ENCODE measurements at places on chromosomes 5 and 9.

GRCh38 chr9:79040671-79041070 lies 531.1 kb upstream of the TLE4 start:
- no peak for DNase-seq

DNA sequence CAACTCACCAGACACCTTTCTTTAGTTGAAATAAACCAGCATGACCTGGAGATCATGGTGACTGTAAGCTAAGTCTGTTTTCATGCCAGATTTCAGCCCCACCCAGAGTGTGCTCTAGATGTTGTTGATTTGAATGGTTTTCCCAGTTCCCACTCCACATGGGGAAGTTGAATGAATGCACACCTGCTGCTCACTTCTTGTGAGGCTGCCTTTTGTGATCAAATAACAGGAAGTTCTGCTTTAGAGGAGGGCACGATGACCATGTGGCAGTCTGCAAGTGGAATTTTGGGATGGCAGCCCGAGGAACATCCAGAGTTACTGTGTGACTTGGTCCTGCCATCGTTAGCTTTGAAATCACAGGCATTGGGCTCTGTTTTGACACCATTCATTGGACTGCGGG lies 18.7 kb downstream of the SLC46A2 start:
- no peak for DNase-seq

- peak; percentile 85 for DNase-seq
Measured at GRCh38 chr5:134184155-134185135, 7.7 kb upstream of the SKP1 start.

- DNase-seq, result no peak
Measured at GRCh38 chr5:147713550-147714295, 68.8 kb downstream of the JAKMIP2 start.

DNA sequence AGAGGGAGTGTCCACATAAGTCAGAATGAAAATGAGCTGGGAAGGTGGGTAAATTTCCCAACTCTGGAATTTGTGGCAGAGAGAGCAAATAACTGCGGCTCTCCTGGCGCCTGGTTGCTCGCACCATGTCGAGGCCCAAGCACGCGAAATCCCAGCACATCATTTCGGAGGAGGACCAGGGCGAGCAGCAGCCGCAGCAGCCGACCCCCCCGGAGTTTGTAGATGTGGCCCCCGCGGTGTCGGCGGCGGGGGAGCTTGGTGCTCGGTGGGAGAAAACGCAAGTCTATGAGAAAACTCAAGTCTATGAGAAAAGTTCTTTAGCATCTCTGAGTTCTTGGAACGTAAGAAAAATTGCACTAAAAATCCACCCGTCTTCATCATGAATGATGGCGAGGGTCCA lies 60.3 kb downstream of the ACTBL2 start:
- DNase-seq, result no peak

DNA sequence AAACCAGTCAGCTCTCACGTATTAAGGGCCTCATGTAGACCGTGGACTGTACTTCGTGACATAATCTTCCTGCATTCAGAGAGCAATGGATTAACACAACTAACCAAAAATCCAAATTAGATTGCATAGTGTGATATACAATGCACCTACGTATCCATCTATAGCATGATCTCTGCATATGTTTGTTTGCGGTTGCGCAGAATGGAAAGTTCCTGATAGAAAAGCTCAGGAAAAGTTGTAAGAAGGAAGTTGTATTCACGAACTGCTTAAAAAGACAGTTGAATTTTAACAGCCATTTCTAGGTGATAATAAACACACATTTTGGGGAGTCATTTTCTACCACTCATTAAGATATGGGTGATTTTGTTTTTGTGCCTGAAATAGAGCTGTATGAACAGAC lies 869.0 kb downstream of the TLE4 start:
- DNase-seq, result no peak

- DNase-seq, result no peak
Measured at GRCh38 chr9:123651273-123651672, 278.7 kb downstream of the DENND1A start.

- DNase-seq, result no peak
Measured at GRCh38 chr9:134301387-134302129, 24.7 kb upstream of the RXRA start.

DNA sequence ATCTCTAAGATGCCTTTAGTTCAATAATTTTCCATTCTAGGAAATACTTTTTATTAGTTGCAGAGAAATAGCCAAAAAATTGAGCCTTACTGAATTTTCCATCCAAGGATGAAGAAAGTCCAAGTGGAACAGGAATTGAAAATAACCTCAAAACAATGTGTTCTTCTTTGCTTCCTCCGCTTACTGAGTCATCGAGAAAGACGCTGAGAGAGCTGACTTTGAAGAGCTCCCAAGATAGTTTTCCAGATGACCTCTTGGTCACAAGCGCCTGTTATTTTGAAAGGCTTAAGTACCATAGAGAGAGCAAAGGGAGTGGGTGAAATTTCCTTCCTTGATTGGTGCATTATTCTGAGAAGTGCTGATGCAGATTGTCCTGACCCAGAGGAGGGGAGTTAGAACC lies 253.5 kb upstream of the ATP10B start:
- no peak for DNase-seq

DNA sequence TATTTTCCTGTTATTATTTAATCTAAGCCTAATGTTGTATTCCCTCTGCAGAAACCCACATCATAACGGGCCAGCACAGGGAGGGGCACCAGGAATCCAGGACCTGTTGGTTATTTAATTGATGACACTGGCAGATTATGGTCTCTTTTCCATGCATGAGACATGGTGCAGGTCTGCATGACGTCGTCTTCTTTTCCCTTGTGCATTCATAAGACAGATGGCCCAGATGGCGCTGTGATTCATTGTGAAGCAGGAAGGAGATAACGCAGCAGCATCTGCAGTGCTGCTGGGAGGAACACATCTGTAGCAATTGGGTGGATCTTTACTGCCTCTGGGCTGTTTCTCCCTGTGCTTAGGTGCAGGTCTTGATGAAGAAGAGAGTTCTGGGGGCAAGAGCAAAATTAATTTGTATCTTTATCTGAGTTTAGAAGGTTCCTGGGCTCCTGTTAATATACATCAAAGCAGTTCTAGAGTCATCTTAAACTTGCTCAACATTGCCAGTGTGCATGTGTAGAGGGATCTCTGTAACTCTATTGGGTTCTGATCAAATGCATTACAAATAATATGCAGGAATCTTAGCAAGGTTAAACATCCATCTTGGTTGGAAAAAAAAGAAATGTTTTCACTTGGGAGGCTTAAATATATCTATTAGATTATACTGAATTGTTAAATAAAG lies 176.1 kb downstream of the PCSK1 start:
- DNase-seq, result peak; percentile 39

GRCh38 chr5:102654559-102655349 lies 100.4 kb upstream of the PAM start:
- no peak for DNase-seq

DNA sequence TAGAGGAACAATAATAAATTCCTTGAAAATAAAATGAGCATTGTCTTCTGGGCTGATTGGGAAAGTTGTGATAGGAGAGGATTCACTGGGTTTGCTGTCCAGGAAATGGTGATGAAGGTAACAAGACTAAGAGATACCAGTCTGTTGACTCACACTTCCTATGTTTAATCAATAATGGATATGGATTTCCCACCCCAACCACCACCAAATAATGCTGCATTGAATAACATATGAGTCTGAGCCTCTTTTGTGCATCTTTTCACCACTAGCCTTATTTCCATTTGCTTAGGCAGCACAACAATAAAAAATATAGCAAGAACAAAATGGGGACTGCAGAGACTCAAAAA lies 120.2 kb upstream of the NFIB start:
- no peak for DNase-seq

GRCh38 chr9:95139126-95139525 lies 178.4 kb downstream of the FANCC start:
- no peak for DNase-seq

DNA sequence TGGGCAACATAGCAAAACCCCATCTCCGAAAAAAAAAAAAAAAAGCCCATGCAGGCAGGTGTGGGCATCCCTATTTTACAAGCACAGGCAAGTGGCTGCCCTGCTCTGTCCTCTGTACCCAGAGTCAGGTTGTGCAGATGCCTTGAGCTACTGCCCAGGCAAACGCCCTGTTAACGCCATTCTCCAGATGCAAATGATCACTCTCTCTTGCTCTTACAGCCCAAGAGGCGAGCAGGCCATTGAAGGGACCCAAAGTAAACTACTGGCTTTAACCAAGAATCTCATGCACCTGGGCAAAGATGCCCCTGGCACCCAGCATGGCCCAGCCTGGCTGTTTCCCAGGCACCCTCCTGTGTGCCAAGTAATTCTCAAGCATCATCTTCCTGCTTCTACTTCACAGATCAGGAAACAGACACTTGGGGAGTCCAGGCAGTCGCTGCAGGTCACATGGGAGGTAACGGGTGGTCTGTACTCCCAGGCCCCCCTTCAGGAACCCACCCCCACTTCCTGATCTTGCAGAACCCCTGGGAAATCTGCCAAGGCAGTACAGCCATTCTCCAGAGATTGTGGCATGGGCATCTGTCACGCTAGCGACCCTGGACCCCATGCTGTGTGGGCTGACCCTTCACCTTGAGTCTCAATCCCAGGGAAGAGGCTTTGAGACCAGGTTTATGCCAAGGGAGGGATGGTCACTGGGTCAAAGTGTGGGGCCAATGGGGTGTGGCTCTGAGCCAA lies 14.2 kb downstream of the EEIG1 start:
- DNase-seq, result no peak

DNA sequence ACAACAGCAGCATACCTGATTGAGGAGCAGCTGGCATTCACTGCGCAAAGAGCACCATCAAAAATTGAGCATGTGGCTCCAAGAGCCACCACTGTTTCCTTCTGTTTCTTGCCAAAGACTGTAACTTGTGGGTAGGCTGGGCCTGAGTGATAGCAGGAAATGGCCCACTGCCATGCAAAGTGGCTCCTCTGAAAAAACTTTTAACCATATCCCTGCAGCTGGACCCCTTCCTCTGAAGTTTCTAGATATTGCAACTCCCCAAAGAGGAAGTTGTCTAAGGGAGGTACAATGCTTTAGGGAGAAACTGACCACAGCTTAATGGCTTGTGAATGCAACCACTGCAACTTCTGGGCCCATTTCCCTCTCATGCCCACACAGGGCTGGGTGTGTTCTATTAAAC lies 355.4 kb upstream of the PDE4D start:
- DNase-seq, result no peak

DNA sequence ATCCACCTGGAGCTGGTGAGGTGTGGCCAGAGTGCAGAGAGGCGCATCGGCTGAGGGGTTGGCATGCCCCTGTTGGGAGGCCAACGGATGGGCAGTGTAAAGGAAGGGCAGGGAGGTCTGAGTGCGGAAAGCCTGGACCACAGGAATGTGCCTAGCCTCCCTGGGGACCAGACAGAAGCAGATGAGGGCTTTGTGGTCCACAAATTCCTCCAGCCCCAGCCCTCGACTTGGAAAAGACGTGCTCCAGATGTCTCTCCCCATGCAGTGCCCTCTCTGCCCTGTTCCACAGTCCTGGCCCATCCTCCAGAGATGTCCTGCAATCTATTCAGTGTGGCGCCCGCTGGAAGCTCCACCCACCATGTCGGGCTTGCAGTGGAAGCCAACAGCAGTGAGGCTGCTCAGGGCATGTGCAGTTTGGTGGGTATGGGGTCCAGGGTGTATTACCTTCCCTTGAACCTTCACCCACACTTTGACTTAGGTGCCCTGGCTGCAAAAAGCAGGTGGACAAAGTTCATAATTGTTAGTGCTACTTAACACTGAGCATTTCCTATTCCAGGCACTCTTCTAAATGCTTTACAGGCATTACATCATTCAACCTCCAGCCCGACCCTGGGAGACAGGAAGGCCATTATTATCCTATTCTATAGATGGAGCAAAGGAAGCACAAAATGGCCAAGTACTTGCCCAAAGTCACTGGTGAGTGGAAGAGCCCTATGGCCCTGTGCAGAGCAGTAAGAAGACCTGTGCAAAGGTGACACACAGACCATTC lies 120.2 kb upstream of the SLC25A48 start:
- DNase-seq, result no peak

Data from neural progenitor cell (in vitro differentiated cells).